ENCODE measurements at places on chromosomes 11 and 22.

- no peak for DNase-seq
Measured at GRCh38 chr11:75035911-75036565, 47.3 kb downstream of the NEU3 start.

DNA sequence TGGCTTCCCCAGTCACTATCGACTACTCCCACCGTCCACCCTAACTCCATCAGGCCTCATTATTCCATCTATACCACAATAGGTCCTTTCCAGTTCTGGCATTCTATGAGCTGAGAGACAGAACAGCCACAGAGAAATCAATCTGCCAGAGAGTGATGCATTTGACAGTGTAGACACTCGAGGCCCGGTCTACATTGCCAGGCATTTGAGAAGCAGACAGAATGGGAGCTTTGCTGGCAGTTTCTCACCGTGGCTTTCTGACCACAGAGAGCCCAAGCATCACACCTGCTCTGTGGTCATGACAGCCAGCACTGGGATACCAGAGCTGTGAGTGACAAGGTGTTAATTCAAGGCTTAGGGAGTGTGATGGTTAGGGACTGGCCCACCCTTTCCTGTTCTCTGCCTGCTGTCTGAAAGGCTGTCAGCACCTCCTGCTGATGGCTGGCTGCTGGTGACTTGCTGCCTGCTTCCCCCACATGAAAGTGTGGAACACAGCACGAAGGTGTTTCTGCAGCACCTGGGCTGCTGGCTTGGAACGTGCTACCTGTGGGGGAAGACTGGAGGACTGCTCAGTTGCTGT is 137.8 kb downstream of the KIRREL3 start:
- no peak for DNase-seq

GRCh38 chr11:119797123-119797611 is 68.2 kb upstream of the NECTIN1 start:
- DNase-seq = no peak

GRCh38 chr11:73757598-73757997 is 3.3 kb downstream of the RAB6A start:
- DNase-seq = no peak

DNA sequence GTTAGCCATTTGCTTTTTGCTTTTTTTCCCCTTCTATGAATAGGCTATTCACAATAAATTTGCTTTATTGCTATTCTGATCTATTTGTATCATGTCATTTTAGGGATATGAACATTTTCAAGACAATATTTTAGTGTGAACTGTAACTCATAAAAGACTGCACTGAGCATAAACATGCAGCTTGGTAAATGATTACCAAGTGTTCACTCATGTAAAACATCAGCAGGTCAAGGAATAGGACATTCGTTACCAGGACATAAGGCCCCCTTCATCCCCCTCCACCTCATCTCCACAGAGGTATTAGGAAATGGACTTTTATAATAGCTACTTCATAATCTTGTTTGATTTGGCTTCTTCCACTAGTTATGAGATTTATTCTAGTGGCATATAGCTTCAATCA is 12.4 kb downstream of the NLRP14 start:
- no peak for DNase-seq

GRCh38 chr22:50610581-50610980 is 10.0 kb downstream of the MAPK8IP2 start:
- no peak for DNase-seq

DNA sequence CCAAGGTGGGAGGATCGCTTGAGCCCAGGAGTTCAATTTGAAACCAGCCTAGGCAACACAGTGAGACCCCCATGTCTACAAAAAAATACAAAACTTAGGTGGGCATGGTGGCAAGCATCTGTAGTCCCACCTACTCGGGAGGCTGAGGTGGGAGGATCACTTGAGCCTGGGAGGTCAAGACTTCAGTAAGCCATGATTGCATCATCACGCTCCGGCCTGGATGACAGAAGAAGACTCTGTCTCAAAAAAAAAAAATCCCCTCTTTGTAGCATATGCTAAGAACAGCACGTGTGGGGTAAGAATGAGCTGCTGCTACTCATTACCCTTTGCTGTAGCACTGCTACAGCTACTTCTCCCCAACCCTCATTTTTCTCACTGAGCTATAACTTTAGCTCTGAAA is 14.5 kb downstream of the UBE4A start:
- no peak for DNase-seq

GRCh38 chr11:36346562-36347383 is 50.7 kb downstream of the PRR5L start:
- no peak for DNase-seq

- DNase-seq = no peak
Measured at GRCh38 chr11:10002221-10002620, 291.8 kb downstream of the SBF2 start.

- no peak for DNase-seq
Measured at GRCh38 chr22:46908641-46909107, 146.2 kb downstream of the TBC1D22A start.

GRCh38 chr11:33819278-33820035 is 45.1 kb upstream of the FBXO3 start:
- no peak for DNase-seq

DNA sequence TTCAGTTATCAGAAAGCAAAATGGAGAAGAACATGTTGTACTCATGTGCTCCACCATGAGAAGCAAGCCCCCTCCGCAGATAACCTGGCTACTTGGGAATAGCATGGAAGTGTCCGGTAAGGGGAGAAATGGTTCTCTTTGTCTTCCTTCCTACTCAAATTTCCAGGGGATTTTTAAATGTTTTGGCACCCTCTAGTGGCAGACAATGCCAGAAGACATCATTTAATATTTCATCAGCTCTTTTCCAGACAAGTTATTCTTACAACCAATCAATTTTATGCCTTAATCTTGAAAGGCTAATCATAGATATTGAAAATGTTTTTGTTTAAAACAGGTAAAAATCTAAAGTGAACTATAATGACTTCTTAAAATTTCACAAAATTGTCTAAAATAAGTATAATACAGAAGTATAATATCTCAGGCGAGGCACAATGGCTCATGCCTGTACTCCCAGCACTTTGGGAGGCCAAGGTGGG is 15.7 kb downstream of the CRTAM start:
- peak; percentile 90 for DNase-seq

All from cerebellar nuclear complex (tissue), 1 donor.